Endodermal cell (in vitro differentiated cells): ENCODE measurements at places on chromosomes 7 and 10.

DNA sequence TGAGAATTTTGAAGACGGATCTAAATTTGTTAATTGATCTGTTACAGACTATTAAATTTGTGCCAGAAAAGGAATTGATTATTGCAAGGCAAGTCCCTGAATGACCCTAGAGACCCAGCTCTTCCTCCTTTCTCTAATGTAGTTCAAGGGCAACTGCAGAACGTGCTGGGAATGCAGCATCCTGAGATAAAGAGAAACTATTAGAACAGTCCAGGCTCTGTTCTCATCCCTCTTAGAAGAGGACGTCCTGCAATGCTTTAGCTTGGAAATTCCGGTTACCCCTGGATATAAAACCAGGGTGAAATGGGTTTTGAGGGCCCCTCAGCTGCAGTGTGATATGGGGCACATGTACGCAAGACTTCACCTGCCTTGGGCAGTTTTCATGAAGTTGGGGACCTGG is 67.3 kb downstream of the PTN start:
- no peak for DNase-seq
- no peaks in the 10 kb centered on the region for H3K27me3 ChIP-seq
- no peak overlapping the region for H3K27ac ChIP-seq
- no peaks in the 10 kb centered on the region for H3K4me1 ChIP-seq
- H3K36me3 ChIP-seq = no peaks in the 10 kb centered on the region

GRCh38 chr10:15180736-15181135 is 12.2 kb upstream of the NMT2 start:
- no peak overlapping the region for H3K4me3 ChIP-seq
- H3K36me3 ChIP-seq = no peaks in the 10 kb centered on the region
- DNase-seq = no peak
- H3K27ac ChIP-seq = no peak overlapping the region

DNA sequence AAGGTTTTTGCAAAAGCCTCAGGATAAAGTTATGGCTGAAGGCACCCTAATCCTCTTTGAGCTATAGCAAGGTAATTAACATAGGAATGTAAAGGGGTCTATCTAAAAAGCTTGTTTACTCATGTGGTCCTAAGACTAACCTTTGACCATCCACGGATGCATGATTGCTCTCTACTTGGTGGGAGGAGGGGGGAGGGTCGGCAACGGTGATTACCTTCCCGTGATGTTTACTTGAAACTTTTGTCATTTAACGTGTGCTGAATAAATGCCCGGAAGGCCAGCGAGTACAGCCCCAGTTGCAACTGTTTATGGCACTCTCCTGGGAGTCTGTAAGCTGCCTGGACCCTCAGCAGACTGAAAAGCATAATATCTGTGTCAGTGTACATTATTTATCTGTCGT is 78.9 kb upstream of the GPR22 start:
- peak overlapping the region; percentile 72 for H3K4me3 ChIP-seq
- DNase-seq = no peak
- H3K4me1 ChIP-seq = peaks cover 12% of the 10 kb centered on the region
- no peaks in the 10 kb centered on the region for H3K27me3 ChIP-seq
- no peaks in the 10 kb centered on the region for H3K36me3 ChIP-seq
- no peak overlapping the region for H3K27ac ChIP-seq

DNA sequence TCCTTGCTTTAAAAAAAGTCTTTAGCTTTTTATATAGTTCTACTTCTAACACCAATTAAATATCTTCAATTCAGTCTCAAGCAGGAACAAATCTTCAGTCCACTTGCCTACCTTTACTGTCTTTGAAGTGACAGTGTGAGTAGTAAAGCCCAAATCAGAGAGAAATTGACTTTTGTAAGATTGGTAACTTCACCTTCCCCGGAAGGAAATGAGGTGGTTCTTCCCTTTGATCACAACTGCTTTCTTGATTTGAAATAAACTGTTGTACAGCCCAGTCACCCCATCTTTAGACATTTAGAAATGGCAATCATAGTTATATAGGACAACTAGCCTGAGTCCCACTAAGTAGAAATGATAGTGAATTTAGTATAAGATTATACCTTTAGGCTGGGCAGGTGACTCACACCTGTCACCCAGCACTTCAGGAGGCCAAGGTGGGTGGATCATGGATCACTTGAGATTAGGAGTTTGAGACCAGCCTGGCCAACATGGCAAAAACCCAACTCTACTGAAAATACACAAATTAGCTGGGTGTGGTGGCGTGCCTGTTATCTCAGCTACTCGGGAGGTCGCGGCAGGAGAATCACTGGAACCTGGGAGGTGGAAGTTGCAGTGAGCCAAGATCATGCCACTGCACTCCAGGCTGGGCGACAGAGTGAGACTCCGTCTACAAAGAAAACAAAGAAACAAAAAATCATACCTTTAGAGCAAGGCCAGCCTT is 4.7 kb downstream of the FAS start:
- H3K27me3 ChIP-seq = peaks cover 28% of the 10 kb centered on the region
- H3K36me3 ChIP-seq = no peaks in the 10 kb centered on the region
- no peak for DNase-seq
- no peak overlapping the region for H3K4me3 ChIP-seq

DNA sequence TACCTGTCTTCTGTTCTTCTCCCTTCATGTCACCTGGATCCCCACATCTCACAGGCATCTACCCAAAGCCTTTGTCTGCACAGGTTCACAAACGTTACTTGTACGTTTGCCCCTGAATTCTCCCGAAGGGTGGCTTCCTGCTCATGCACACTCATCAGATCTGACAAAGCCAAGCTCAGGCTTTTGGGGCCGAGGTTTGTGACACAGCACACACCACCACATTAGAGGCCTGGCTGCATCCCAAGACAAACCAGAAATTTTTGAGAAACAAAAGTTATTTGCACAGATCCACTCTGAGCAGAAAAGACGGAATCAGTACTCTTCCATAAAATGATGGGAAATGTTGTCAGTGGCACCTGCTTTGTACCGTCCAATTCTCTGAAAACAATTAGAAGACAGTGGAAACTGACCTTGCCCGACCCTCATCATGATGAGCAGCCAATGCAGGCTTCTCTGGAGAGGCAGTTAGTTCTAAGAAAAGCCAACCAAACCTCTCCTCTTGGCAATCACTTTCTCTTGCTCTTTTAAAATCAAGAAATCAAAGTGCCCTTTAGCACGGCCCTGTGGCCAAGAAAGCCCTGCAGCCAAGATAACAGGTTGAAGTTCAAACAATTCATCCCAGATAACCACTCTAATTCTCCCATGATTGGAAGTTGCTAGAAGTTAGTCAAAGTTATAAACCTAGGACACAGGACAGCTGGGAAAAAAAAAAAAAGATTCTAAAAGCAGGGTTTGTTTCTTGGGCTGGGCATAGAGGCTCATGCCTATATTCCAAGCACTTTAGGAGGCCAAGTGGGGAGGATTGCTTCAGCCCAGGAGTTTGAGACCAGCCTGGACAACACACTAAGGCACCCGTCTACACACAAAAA is 13.6 kb upstream of the SVIL start:
- DNase-seq = no peak
- no peak overlapping the region for H3K27ac ChIP-seq
- no peak overlapping the region for H3K4me3 ChIP-seq
- H3K27me3 ChIP-seq = peaks cover 38% of the 10 kb centered on the region
- peaks cover 5% of the 10 kb centered on the region for H3K4me1 ChIP-seq

DNA sequence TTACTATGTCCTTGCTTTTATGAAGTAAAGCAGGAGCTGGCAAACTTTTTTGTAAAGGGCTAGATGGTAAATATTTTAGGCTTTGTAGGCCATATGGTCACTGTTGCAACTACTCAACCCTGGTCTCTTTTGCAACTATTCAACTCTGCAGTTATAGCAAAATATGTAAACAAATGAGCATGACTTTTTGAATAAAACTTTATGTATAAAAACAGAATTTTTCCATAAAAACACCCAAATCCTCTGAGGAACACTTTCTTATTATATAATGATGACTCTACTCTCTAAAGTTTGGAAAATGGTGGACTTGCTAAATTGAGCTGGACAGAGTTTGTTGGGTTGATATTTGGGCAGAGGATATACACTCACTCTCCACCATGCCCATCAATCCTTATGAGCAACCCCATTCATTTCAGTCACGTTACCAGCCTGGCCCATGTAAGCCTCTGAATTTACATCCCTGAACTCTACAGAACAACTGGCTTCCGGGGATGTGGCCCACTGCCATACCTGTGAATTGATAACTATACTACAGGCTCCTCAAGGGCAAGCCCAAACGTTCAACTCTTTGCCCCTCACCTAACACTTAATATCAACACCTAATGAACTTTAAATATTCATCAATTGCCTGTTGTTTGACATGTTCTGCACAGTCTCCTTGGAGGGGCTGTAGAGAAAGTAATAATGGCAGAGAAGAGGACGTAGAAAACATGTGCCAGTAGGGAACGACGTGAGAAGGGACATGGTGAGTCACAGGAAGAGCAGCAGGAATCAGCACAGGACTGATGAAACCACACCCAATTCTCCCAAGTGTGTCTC is 37.6 kb downstream of the SGMS1 start:
- no peak overlapping the region for H3K4me3 ChIP-seq
- no peak for DNase-seq
- H3K36me3 ChIP-seq = peaks cover 5% of the 10 kb centered on the region
- H3K27ac ChIP-seq = no peak overlapping the region

- H3K4me3 ChIP-seq = no peak overlapping the region
- no peaks in the 10 kb centered on the region for H3K36me3 ChIP-seq
- H3K27ac ChIP-seq = no peak overlapping the region
Measured at GRCh38 chr10:95431900-95432342, 129.2 kb downstream of the SORBS1 start.

GRCh38 chr10:117334066-117334465 is 41.2 kb downstream of the PDZD8 start:
- no peak for DNase-seq
- no peak overlapping the region for H3K4me3 ChIP-seq
- H3K4me1 ChIP-seq = no peaks in the 10 kb centered on the region
- no peak overlapping the region for H3K27ac ChIP-seq
- H3K36me3 ChIP-seq = peaks cover 27% of the 10 kb centered on the region

GRCh38 chr7:30710669-30711068 is 28.4 kb upstream of the CRHR2 start:
- no peaks in the 10 kb centered on the region for H3K36me3 ChIP-seq
- H3K27me3 ChIP-seq = no peaks in the 10 kb centered on the region

DNA sequence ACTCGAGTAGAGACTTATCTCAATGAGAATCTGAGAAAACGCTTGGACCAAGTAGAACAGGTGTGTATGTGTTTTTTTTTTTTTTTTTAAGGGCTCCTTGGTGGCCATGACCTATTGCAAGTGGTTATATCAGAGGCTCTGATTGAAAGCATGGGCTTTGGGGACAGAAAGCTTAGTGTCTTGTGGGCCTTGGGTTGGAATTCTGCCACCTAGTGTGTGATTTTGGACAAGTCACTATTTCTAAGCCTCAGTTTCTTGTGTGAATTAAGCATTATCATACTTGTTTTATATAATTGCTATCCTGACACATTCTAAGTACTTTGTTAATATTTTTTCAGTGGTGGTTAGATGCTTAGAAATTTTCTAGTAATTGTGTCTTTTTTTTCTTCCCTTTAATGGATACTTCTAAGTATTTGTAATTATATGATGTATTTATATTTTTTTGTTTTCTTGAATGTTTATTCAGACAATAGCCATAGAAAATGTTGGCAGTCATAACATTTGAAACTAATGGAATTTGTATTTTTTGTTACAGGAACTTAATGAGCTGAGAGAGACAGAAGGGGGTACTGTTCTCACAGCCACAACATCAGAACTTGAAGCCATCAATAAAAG is 33.1 kb downstream of the SMC3 start:
- no peak overlapping the region for H3K4me3 ChIP-seq
- peaks cover 99% of the 10 kb centered on the region for H3K36me3 ChIP-seq
- DNase-seq = peak; percentile 74
- no peaks in the 10 kb centered on the region for H3K4me1 ChIP-seq
- no peaks in the 10 kb centered on the region for H3K27me3 ChIP-seq

GRCh38 chr7:101956130-101956529 is 138.7 kb downstream of the CUX1 start:
- DNase-seq = no peak
- peaks cover 5% of the 10 kb centered on the region for H3K36me3 ChIP-seq
- H3K27me3 ChIP-seq = no peaks in the 10 kb centered on the region
- peaks cover 5% of the 10 kb centered on the region for H3K4me1 ChIP-seq
- no peak overlapping the region for H3K27ac ChIP-seq

GRCh38 chr10:92184977-92185376 is 105.9 kb downstream of the CPEB3 start:
- no peaks in the 10 kb centered on the region for H3K4me1 ChIP-seq
- H3K36me3 ChIP-seq = no peaks in the 10 kb centered on the region
- DNase-seq = no peak
- no peaks in the 10 kb centered on the region for H3K27me3 ChIP-seq
- H3K4me3 ChIP-seq = no peak overlapping the region

DNA sequence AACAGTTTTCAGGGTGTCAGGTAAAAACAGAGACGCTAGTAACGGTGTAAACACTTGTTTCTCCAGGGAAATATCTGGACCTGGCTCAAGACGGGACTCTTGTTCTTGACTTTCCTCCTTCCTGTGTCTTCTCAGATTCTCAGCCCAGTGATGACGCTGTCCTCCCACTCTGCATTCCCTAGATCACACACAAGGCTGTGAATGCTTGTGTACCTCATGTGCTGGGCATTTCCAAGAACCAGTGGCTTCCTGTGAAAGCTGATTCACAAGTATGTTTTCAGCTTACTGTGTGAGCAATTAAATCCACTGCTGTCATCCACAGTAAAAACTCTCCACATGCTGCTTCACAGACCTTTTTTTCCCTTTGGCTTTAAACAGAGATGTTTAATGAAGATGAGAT is 193.8 kb upstream of the DPP6 start:
- H3K4me3 ChIP-seq = no peak overlapping the region
- no peak for DNase-seq
- no peak overlapping the region for H3K27ac ChIP-seq
- H3K36me3 ChIP-seq = no peaks in the 10 kb centered on the region

DNA sequence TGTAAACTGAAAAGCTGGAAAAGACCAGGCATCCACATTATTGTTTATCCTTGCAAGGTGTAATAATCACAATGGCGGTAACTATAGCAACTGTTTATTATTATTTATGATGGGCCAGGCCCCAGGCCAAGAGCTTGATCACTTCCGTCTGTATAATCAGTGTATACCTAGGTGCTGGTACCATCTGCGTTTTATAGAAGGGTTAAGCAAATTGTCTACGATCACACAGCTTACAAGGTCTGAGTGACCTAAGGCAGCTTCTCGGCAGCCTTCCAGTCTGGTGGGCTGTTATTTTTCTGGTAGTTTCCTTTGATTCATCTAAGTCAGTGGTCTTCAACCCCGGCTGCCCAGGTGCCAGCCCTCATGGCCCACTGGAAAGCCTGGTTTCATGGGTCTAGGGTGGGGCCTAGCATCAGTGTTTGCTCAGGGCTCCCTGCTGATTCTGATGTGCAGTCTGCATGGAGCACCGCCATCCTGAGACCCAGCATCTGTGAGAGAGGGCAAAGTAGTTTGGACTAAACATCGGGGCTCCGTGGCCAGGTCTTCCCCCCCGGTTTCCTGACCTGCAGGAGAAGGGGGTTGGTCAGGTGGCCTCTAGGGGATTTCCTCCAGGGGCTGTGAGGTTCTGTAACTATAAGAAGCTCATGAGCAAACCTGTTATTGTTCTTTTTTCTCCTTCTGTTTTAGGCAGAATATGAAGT is 146.4 kb downstream of the RGS10 start:
- H3K27ac ChIP-seq = no peak overlapping the region
- H3K4me1 ChIP-seq = peaks cover 4% of the 10 kb centered on the region
- DNase-seq = no peak
- H3K4me3 ChIP-seq = no peak overlapping the region
- no peaks in the 10 kb centered on the region for H3K36me3 ChIP-seq
